ENCODE measurements at places on chromosomes 7 and 10.

DNA sequence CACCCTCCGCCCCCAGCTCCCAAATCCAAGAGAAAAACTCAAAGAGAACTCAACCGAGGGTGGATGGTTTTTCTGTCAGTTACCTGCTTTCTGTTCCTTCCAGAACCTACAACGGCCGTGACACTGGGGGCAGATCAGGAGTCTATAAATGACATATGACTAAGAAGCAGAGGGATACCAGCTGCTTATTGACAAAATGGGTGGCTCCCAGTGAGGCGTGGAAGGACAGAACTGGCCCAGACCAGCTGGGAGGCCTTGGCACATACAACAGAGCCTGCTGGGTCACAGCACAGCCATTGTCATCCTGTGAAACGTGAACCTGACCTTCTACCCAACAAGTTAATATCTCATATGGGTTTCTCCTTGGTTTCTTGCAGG is 84.3 kb upstream of the ADRB1 start:
- no peak for DNase-seq

DNA sequence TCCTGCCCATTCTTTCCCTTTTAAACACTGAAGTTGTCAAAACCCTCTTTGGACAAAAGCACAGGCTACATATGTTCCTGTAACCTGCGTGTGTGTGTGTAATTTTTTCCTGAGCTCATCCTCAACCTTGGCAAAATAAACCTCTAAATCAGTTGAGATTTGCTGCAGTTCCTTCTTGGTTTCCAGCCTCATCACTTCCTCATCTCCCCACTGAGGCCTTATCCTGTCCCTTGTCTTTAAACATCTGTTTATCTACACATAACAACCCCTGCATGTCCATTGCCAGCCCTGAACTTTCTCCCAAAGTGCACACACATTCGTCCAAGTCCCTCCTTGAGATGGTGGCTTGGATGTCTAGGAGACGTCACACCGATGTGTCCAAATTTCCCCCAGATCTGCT is 35.5 kb downstream of the LYZL2 start:
- DNase-seq, result no peak

DNA sequence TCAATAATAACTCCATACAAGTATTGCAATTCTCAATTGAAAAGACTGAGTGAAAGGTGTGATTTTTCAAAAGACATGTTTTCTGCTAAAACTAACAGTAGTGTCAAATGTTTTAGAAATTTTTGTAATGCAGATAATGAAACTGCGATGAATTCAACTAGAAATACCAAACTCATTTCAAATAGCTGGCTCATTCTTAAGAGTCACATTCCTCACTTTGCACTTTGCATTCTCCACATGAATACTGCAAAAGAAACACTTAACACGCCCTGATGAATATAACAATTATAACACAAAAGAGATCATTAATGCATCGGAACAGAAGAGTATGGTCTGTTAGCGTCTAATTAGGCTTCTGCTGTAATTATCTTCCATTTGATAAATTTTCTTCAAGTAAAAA is 15.5 kb upstream of the TSPAN12 start:
- no peak for DNase-seq

- no peak for DNase-seq
These were observed 151.6 kb upstream of the CACNA2D1 start for GRCh38 chr7:82595176-82595575.

DNA sequence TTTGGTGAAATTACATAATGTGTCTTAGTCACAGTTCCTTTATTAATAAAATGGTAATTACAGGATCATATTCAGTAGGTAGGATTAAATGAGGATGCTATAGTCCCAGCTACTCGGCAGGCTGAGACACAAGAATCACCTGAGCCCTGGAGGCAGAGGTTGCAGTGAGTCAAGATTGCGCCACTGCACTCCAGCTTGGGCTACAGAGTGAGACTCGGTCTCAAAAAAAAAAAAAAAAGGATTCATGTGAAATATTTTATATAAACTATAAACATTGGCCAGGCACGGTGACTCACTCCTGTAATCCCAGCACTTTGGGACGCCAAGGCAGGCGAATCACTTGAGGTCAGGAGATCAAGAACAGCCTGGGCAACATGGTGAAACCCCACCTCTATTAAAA is 197.9 kb downstream of the IMMP2L start:
- DNase-seq, result no peak

GRCh38 chr7:85114342-85114741 is 72.5 kb downstream of the SEMA3D start:
- DNase-seq, result no peak

GRCh38 chr10:2128991-2129390 is 391.7 kb upstream of the ADARB2 start:
- no peak for DNase-seq

DNA sequence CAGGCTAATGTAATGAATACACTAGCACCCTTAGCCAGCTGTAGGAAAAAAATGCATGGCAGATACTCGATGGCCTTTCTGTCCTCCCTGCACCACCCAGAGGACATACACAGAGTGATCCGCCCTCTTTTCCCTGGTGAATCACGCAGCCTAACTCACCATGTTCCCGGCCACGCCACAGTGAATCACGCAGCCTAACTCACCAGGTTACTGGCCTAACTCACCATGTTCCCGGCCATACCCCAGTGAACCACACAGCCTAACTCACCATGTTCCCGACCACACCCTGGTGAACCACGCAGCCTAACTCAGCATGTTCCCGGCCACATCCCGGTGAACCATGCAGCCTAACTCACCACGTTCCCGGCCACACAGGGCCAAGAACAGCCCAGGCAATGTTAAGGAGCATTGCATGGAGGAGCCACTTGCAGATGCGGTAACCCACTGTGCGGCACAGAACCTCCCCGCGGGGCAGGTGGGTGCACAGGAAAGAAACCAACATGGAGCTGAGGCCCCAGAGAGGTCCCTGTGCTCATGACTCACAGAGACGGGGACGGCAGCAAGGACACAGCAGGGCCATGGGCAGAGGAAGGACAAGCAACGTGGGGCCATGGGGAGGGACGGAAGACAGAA is 508.5 kb downstream of the DNAJB6 start:
- DNase-seq, result no peak

DNA sequence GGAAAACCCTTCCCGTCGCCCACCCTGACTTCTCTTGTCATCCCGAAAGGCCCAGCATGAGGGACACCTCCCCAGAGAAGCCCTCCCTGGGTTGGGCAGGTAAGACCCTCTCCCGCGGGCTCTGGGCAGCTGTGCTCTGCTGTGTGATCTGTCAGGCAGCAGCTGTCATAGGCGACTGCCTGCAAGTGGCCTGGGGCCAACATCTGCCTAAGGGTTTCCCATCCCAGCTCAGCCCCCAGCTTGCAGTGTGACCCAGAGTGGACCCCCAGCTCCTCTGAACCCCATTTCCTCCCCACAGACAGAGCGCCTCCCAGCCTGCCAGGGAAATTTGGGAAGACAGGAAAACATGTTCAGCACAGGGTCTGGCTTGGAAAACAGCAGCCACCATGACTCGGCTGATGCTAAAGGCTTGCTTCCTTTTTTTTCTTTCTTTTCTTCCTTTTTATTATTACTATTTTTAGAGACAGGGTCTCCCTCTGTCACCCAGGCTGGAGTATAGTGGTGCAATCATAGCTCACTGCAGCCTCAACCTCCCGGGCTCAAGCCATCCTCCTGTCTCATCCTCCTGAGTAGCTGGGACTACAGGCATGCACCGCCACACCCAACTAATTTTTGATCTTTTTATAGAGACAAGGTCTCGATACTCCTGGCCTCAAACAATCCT is 18.3 kb upstream of the TNRC18 start:
- DNase-seq, result no peak

DNA sequence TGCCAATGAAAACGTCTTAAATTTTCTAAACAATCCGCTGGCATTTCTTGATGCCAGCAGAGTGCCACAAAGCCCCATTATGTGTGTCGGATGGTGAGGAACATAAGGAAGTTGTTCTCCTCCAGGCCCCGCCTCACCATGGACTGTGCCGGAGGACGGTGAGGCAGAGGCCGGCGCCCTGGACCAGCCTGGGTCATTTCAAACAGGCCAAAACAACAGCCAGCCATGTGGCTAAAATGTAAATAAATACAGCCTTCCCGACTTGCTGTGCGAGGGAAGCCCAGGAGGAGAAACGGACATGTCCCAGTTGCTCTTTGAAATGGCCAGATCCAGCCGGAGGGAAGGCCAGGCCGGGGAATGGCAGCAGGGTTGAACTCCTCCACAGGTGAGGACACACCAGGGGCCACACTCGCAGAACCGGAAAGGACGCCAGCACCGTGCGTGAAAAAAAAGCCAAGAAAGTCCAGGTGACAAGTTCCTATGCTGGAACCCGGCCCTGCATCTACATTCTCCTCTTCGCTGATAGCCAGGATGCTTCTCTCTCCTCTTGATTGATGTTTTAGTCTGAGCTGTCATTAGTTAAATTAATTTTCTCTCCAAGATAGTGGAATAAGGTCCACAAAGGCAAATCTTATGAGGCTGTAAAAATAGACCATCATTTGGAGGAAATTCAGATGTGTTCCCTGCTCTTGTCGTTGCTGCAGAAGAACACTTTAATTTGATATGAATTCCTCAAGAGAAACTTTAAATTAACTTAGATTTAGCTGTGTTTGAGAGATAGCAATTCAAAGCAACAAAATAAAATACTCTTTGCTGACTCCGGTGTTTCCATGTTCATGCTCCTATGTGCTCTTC is 64.6 kb downstream of the EBF3 start:
- DNase-seq, result no peak

DNA sequence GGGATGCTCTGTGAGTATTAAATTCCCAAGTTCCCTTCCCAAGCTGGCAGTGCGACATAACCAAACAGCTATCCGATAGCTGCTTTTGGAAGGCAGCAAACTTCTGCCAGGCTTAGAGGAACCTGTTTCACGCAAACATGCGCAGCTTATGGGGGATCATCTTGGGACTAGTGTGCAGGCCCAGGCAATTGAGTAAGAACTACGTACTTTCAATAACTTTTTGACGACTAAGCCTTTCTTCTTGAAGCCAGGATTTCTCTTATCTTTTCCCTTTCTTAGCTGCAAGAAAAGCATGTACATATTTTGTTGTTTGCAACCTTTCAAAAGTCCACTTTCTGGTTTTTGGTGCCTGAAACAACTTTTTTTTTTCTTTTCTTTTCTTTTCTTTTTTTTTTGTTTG is 28.7 kb upstream of the SEPHS1 start:
- no peak for DNase-seq

All from stimulated activated CD4-positive, alpha-beta T cell treated with anti-CD3 and anti-CD28 coated beads, Interleukin-15, amount 100 ng/mL, for 24 hours (primary cell).